ENCODE measurements at places on chromosomes 5 and 9.

DNA sequence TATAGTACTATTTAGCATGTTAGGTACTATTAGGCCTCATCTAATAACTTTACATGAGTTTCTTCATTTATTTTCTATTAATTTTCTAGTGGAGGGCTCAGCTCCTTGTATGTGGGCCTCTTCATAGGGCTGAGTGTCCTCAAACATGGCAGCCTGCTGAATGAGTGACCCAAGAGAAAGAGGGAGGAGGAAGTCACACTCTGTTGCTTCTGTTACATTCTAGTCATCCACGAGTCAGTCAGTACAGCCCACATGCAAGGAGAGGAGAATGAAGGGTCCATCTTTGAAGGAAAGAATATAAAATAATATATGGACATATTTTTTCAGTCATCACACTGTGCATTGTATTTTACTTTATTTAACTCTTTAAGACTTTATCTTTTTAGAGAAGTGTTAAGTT, 66.6 kb upstream of the NR3C1 start:
- DNase-seq, result no peak

- DNase-seq, result no peak
Observed at GRCh38 chr5:33824516-33825195, 67.1 kb downstream of the ADAMTS12 start.

DNA sequence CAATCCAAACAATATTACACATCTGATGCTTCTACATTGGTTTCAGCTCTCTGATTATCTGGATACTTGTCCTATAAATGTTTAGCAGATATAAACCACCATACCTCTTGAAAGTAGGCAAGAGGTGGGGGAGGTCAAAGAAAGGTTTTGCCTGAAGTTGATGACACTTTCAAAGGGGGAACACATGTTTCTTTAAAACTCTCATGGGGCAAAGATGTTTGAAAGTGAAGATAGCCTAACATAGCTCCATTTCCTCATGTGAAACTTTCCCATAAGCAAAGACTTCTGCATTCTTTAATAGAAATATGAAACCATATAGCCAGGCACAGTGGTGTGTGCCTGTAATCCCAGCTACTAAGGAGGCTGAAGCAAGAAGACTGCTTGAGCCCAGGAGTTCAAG, 62.1 kb downstream of the CETN3 start:
- no peak for DNase-seq

DNA sequence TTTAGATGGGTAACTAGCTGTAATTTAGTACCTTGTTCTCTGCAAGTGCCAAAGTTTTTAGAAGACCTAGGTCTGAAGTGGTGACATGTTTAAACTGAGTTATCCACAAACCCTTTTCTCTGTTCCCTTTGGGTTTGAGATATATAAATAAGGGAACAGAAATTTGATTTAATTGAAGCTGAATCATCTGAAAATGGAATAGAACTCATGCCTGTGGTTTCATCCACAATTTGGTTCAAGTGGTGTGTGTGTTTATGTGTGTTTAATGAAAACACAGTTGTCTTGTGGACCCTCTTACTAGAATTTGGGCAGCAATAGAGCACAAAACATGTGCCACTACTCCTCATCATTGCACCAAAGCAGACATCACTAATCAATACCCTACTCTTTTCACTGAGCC, 216.9 kb downstream of the GLIS3 start:
- DNase-seq, result no peak

- DNase-seq, result no peak
Observed at GRCh38 chr5:158569534-158569933, 530.2 kb downstream of the EBF1 start.

DNA sequence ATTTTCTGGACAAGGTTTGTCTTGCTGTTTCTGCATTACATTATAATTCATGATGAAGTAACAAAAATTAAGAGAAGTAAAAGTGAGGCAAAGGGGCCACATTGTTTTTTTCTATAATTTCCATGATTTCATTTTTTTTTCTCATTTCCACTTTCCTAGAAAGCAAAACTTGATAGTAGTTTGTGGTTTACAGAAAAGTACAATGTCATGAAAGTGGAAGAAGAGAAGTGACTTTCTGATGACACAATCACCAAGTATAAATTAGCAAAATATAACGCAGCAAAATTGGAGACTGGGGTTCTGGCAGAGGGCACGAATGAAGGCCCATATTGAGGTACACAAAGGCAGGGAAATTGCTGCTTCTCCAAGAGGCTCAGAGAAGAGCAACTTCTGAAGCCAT, 5.0 kb upstream of the IFNA14 start:
- no peak for DNase-seq

GRCh38 chr5:177328545-177329231, 17.0 kb upstream of the MXD3 start:
- DNase-seq, result no peak

- no peak for DNase-seq
Observed at GRCh38 chr5:147063943-147064342, 170.9 kb upstream of the STK32A start.

DNA sequence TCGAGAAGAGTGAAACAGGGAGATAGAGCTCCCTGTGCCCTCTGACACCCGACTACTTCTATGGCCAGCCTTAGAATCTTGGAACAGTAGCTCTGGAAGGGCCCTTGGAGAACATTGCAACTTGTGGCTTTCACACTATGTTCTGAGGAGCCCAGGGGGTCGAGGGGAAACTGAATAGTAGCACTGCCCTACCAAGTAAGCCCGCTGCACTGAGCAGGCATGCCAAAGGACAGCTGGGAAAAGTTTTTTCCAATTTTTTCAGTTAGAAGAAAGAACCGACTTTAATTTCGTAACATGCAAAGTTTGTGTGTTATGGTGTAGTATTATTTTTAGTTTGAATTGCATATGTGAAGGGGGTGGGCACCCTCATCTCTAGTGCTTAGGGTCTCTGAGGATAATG, 10.9 kb downstream of the SMIM3 start:
- DNase-seq, result no peak

DNA sequence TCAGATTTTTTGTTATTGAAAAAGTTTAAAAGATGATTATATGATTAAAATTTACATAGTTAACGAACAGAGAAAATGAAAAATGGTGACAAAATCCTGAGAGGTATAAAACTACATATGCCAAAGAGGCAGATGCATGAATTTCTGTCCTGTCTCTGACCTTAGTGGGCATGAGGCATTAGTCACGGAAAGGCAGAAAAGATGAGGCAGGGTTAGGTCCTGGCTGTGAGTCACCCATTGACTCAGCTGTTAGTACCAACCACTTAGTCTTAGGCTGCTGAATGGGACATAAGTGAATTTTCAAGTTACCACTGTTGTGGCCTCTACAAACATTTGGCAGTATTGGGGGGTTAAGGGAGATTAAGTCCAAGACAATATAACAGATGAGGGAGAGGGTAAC, 33.1 kb downstream of the RASA1 start:
- no peak for DNase-seq

DNA sequence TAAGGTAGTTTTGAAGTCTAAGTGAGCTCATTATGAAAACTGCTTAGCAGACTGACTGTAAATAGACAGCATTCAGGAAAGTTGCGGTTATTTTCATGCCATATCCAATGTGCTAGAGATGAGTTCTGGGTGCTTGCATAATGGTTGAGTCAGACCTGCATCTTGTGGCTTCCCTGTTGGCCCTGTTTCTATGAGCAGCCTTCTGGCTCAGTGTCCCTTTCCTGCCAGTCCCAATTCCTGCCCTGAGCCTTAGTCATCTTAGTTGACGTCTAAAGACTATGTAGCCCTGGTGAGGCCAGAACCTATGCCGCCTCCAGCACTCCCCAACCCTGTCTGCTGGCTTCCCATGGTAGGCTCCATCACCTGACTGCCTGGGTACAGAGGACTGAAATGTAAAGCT, 76.3 kb upstream of the TNFSF8 start:
- no peak for DNase-seq

DNA sequence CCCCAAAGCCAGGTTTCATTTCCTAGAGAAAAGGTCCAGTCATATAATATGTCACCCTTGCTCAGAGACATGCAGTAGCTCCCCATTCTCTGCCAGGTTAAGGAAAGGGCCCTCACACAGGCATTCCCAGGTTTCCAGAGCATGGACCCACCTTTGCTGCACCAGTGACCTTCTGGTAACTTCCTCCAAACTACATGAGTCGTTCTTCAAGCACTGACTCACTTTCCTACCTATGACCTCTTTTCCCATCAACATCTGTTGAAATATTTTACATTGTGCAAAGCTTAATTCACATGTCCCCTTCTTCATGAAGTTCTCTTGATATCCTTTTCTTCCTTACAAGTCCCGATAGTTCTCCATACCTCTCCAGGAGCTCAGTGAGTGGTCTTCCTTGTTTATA, 25.9 kb downstream of the SH3TC2 start:
- DNase-seq, result no peak

GRCh38 chr9:134736791-134737497, 95.3 kb downstream of the COL5A1 start:
- DNase-seq, result no peak

- DNase-seq, result no peak
Observed at GRCh38 chr9:105131981-105132380, 112.5 kb upstream of the SLC44A1 start.

- no peak for DNase-seq
Observed at GRCh38 chr5:98993512-98993911, 64.7 kb upstream of the CHD1 start.

GRCh38 chr9:108272349-108272899, 583.4 kb downstream of the ACTL7B start:
- DNase-seq, result peak; percentile 38

DNA sequence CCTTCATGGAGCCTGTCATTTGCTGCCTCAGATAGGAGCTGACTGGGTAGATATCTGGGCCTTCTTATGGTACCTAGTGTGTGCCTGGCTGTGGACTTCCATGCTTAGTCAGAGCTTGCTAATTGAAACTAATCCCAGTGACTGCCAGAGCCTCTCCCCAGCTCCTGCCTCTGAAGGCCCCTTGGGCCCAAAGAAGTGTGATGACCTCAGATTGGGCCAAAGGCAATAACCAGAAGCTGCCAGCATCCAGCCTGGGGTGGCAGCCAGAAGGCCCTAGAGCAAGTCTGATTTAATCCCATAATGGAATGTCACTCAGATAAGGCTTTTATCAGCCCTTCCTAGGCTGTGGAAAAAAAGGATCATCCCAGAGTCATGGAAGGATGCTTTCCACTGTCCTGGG, 17.1 kb upstream of the CDC23 start:
- DNase-seq, result no peak
